ENCODE measurements at places on chromosomes 11 and 22.

DNA sequence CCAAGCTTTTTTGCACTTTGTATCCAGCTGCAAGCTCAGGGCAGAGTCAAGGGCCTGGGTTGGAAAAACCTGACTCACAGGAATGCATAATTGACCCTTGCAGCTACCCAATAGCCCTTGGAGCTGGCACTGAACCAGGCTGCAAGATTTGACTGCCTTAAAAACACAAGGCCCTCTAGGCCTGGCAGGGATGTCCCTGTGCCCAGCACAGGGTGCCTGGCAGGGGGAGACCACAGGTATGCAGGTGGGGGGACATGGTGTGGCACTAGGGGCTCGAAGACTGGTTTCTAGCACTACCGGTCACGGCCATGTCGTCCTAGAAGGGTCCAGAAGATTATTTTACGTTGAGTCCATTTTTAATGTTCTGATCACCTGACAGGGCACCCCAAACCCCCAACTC, 30.2 kb downstream of the SBF1 start:
- H3K27me3 ChIP-seq: no peaks in the 10 kb centered on the region
- no peak overlapping the region for H3K27ac ChIP-seq
- H3K36me3 ChIP-seq: peaks cover 85% of the 10 kb centered on the region
- no peak overlapping the region for H3K4me3 ChIP-seq

- peak; percentile 8 for DNase-seq
- no peak overlapping the region for H3K27ac ChIP-seq
- no peak overlapping the region for H3K4me3 ChIP-seq
- H3K4me1 ChIP-seq: no peaks in the 10 kb centered on the region
- H3K36me3 ChIP-seq: no peaks in the 10 kb centered on the region
Observed at GRCh38 chr11:30917859-30918478, 331.8 kb upstream of the MPPED2 start.

DNA sequence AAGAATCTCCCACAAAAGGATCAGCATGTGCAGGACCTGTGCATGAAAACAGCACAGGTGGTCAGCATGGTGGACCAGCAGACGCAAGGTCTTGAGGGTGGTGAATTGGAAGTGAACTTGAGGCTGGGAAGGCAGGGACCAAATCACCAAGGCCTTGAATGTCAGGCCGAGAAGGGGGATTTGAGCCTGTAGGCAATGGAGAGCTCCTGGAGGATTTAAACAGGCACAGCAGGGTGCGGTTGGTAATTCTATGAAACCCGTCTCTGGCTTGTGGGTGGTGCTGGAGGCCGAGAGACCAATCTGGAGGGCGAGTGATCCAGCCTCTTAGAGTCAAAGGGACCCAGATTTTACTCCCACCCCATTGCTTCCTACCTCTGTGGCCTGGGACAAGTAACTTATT, 2.4 kb downstream of the TSKU start:
- DNase-seq: no peak
- no peak overlapping the region for H3K4me3 ChIP-seq
- H3K4me1 ChIP-seq: peaks cover 32% of the 10 kb centered on the region
- no peak overlapping the region for H3K27ac ChIP-seq
- no peaks in the 10 kb centered on the region for H3K27me3 ChIP-seq

GRCh38 chr11:8094656-8095055, 13.6 kb downstream of the TUB start:
- no peaks in the 10 kb centered on the region for H3K27me3 ChIP-seq
- no peak overlapping the region for H3K27ac ChIP-seq
- no peaks in the 10 kb centered on the region for H3K36me3 ChIP-seq
- no peak for DNase-seq

- peaks cover 28% of the 10 kb centered on the region for H3K4me1 ChIP-seq
- no peak for DNase-seq
- no peaks in the 10 kb centered on the region for H3K27me3 ChIP-seq
- H3K36me3 ChIP-seq: peaks cover 9% of the 10 kb centered on the region
- peak overlapping the region; percentile 91 for H3K4me3 ChIP-seq
Observed at GRCh38 chr22:17627961-17628405, 566 bp downstream of the ATP6V1E1 start.

DNA sequence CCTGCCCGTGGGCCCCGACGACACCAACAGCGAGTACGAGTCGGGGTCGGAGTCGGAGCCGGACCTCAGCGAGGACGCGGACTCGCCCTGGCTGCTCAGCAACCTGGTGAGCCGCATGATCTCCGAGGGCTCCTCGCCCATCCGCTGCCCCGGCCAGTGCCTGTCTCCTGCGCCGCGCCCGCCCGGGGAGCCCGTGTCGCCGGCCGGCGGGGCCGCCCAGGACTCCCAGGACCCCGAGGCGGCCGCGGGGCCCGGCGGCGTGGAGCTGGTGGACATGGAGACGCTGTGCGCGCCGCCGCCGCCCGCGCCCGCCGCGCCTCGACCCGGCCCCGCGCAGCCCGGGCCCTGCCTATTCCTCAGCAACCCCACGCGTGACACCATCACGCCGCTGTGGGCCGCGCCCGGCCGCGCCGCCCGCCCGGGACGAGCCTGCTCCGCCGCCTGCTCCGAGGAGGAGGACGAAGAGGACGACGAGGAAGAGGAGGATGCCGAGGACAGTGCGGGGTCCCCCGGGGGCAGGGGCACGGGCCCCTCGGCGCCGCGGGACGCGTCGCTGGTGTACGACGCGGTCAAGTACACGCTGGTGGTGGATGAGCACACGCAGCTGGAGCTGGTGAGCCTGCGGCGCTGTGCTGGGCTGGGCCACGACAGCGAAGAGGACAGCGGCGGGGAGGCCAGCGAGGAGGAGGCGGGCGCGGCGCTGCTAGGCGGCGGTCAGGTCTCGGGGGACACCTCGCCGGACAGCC, 3.8 kb downstream of the MAPK8IP2 start:
- no peak overlapping the region for H3K27ac ChIP-seq
- H3K36me3 ChIP-seq: no peaks in the 10 kb centered on the region
- no peaks in the 10 kb centered on the region for H3K27me3 ChIP-seq
- H3K4me3 ChIP-seq: no peak overlapping the region

- H3K4me3 ChIP-seq: no peak overlapping the region
Observed at GRCh38 chr11:65298655-65299179, 15.9 kb upstream of the CDC42EP2 start.

DNA sequence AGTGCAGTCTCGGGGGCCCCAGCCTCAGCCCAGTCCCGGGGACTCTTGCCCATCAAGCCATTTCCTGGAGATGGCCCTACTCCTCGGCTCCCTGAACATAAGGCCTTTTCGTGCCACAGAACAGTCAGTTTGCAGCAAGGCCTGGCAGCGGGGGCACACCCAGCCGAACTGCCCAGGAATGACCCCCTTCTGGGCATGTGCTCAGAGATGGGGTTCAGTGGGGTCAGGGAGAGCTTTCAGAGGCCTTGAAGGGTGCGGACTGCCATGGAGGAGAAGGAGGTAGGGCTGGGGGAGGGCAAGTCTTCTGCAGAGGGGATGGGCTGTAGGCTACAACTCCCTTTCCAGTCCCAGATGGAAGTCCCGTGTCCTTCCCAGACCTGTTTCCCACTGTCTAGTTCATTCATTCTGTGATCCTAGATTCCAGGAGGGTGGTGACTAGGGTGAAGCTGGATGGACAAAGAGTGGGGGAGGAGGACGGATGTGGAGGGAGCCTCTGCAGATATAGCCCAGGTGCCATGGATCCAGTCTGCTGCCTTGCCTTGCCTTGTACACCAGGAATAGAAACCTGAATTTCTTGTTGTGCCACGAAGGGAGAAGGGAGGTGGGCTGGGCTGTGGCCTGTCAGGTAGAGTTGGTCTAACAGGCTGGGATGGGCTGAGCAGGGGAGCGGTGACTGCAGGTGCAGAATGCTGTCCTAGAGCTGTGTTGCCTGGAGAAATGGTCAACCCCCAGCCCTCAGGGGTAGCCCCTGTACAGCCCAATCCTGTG, 14.2 kb upstream of the OMP start:
- DNase-seq: no peak
- H3K4me3 ChIP-seq: no peak overlapping the region
- no peaks in the 10 kb centered on the region for H3K4me1 ChIP-seq
- H3K27me3 ChIP-seq: no peaks in the 10 kb centered on the region
- no peaks in the 10 kb centered on the region for H3K36me3 ChIP-seq

- H3K36me3 ChIP-seq: no peaks in the 10 kb centered on the region
- no peak overlapping the region for H3K27ac ChIP-seq
- no peaks in the 10 kb centered on the region for H3K27me3 ChIP-seq
Observed at GRCh38 chr22:47452184-47452583, 689.7 kb downstream of the TBC1D22A start.

- no peaks in the 10 kb centered on the region for H3K27me3 ChIP-seq
Observed at GRCh38 chr11:65279741-65280440, 18.1 kb downstream of the POLA2 start.

GRCh38 chr11:73028611-73029010, 113.5 kb downstream of the FCHSD2 start:
- H3K27ac ChIP-seq: no peak overlapping the region
- H3K4me3 ChIP-seq: no peak overlapping the region
- no peaks in the 10 kb centered on the region for H3K27me3 ChIP-seq

DNA sequence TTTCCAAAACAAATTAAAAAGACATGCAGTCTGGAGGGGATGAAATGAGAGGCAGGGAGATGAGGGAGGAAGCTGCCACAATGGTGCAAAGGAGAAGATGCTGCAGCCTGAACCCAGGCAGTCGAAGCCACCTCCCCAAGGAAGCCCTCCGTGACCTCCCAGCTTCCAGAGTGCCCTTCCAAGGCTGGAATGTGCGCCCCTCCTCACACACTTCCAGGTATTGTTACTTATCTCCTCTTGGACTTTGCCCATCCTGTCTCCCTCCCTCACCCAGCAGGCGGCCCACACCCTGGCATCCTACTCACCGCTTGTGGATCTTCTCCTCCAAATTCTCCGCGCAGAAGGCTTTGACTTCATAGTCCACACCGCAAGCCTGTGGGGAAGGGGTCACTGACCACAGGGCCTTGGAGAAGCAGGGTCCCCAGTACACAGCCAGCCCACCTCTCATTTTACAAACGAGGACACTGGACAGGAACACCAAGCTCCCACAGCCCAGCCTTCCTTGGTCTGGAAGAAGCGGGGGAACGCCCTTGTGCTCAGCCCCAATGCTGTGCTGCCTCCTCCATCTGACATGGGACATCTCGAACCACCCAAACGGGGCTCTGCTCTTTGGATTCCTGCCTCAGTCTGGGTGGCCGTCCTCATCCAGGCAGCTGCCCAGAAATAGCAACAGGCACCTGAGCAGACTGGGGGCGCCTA, 40.3 kb downstream of the TPBGL start:
- no peaks in the 10 kb centered on the region for H3K27me3 ChIP-seq
- H3K4me1 ChIP-seq: peaks cover 17% of the 10 kb centered on the region
- no peak overlapping the region for H3K27ac ChIP-seq
- no peak overlapping the region for H3K4me3 ChIP-seq
- DNase-seq: no peak
- peaks cover 30% of the 10 kb centered on the region for H3K36me3 ChIP-seq

DNA sequence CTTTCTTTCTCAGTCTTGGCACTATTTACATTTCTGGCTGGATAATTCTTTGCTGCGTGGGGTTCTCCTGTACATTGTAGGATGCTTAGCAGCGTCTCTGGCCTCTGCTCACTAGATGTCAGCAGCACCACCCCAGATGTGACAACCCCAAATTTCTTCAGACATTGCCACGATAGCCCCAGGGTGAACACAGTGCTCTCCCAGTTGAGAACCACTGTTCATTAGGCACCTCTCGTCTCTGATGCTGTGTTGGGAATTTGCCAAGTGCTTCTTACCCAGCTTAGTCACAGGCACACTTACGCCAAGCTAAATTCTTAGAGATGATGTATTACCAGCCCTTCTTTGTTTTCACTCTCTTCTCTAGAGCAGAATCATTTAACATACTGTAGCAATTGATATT, 9.4 kb downstream of the TRIM6 start:
- no peaks in the 10 kb centered on the region for H3K4me1 ChIP-seq
- H3K27me3 ChIP-seq: no peaks in the 10 kb centered on the region
- H3K4me3 ChIP-seq: no peak overlapping the region
- no peak for DNase-seq
- H3K27ac ChIP-seq: no peak overlapping the region

GRCh38 chr11:134464981-134465730, 53.1 kb upstream of the B3GAT1 start:
- DNase-seq: no peak
- H3K27ac ChIP-seq: no peak overlapping the region
- H3K4me1 ChIP-seq: no peaks in the 10 kb centered on the region
- no peaks in the 10 kb centered on the region for H3K27me3 ChIP-seq
- H3K36me3 ChIP-seq: no peaks in the 10 kb centered on the region
- H3K4me3 ChIP-seq: no peak overlapping the region

DNA sequence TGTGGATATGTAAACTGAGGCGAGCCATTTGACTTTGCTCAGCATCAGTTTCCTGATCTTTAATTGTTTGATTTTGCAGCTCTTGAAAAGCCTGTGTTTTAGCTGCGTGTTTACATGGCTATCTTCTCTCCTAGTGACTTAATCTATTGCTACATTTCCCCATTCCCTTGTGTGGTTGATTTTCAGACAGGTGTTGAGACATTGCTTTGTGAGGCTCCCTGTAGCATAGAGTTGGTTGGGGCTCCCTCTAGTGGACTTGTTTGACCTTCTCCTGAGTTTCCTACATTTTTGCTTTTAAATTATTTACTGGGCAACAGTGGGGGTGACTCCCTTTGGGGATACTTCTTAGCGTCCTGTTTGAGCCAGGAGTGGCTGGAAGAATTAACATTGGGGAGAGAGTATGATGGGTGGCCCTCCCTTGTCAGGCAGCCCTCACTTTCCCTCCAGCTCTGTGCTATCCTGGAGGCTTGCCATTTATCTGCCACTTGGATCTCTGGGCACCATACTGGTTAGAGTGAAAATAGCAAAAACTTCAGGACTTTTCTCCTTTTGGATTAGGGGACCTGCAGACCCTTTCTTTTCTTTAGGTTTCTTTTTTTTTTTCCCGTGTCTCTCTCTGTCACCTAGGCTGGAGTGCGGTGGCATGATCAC, 9.2 kb upstream of the CBL start:
- no peak overlapping the region for H3K4me3 ChIP-seq
- H3K36me3 ChIP-seq: no peaks in the 10 kb centered on the region
- peaks cover 7% of the 10 kb centered on the region for H3K4me1 ChIP-seq
- no peak overlapping the region for H3K27ac ChIP-seq
- H3K27me3 ChIP-seq: no peaks in the 10 kb centered on the region

- H3K4me1 ChIP-seq: no peaks in the 10 kb centered on the region
- H3K4me3 ChIP-seq: no peak overlapping the region
- H3K27ac ChIP-seq: no peak overlapping the region
- H3K27me3 ChIP-seq: no peaks in the 10 kb centered on the region
Observed at GRCh38 chr22:40193429-40194421, 16.0 kb downstream of the TNRC6B start.

DNA sequence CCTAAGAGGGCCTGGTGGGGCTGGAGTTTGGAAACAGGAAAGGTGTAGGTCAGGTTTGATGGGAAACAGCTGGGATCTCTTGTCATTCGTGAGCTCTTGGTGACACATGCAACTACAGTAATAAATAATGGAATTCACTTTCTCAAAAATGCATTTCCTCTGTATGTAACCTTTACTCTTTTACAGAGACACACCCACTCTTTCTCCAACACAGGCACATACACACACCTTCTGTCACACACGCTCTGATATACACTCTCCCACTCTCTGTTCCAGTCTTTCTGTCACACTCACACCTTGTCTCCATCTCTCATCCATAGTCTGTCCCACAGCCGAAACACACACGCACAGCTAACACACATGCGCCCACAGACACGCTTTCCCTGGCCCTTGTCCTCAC, 6.6 kb upstream of the C22orf42 start:
- H3K4me3 ChIP-seq: no peak overlapping the region
- H3K36me3 ChIP-seq: no peaks in the 10 kb centered on the region
- H3K27ac ChIP-seq: no peak overlapping the region
- H3K27me3 ChIP-seq: peaks cover 4% of the 10 kb centered on the region
- no peaks in the 10 kb centered on the region for H3K4me1 ChIP-seq

All from DND-41 (cell line).